Amygdala (tissue), 56 donors: ENCODE measurements at places on chromosomes 13 and 19.

GRCh38 chr19:55041627-55042343 lies 3.7 kb upstream of the GP6 start:
- no peak for DNase-seq

DNA sequence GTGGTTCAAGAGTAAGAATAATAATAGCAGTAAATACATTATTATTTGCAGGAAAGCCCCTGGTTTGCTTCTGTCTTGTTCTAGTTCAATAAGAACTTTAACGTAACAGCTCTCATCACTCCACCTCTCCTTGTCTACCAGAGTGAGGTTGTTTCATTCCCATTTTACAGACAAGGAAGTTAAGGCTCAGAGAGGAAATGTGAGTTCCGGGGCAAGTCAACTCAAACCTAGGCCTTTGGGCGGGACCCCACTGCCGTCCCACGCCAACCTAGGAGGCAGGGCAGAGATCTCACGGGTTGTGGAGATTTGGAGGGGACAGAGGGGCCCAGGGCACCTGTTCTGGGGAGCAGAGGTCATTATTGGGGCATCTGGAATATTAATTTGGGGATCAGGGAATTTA lies 1.5 kb downstream of the MAP4K1 start:
- no peak for DNase-seq

- DNase-seq = no peak
Measured at GRCh38 chr13:87130423-87130822, 540.7 kb upstream of the SLITRK5 start.

- DNase-seq = no peak
Measured at GRCh38 chr13:103306163-103306562, 239.9 kb upstream of the SLC10A2 start.

- no peak for DNase-seq
Measured at GRCh38 chr13:51181786-51182383, 40.3 kb upstream of the FAM124A start.
